ENCODE measurements at places on chromosomes 13 and 19.

DNA sequence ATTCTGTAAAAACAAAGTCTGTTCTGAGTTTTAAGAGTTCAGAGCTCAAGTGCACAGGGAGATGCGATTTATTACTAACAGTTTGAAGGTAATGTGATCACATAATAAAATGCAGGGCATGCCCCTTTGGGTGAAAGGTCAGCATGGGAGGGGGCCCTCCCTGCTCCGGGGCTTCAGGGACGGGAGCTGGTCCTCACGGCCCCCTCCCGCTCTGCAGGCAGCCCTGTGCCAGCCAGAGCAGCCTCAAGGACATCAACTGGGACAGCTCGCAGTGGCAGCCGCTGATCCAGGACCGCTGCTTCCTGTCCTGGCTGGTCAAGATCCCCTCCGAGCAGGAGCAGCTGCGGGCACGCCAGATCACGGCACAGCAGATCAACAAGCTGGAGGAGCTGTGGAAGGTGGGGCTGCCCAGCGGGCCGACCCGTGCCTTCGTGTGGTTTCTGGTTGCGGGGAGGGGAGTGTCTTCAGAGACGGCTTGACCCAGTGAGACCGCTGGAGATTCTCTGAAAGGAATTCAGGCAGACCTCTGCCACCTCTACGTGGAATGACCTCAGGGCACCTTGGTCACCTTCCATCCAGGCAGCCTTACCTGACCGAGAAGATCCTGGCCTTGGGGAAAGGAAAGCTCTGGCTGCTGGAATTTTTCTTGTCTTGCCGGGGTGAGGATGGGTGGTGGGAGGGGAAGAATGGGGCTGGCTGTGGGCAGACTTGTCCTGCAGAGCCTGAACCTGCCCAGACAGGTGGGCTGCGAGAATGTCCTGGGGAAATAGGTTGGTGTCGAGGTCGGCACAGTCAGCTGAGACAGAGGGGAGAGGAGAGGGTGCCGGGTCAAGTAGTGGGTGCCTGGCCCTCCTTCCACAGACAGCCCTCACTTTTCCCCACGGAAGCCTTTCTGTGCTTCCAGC lies 19.0 kb downstream of the UPF1 start:
- no peak for DNase-seq
- no peaks in the 10 kb centered on the region for H3K27me3 ChIP-seq
- H3K36me3 ChIP-seq, result peaks cover 78% of the 10 kb centered on the region
- H3K27ac ChIP-seq, result peak overlapping the region; percentile 81
- peaks cover 53% of the 10 kb centered on the region for H3K4me1 ChIP-seq

- no peaks in the 10 kb centered on the region for H3K27me3 ChIP-seq
- DNase-seq, result no peak
- no peak overlapping the region for H3K4me3 ChIP-seq
Measured at GRCh38 chr13:47418206-47418920, 521.5 kb upstream of the HTR2A start.

DNA sequence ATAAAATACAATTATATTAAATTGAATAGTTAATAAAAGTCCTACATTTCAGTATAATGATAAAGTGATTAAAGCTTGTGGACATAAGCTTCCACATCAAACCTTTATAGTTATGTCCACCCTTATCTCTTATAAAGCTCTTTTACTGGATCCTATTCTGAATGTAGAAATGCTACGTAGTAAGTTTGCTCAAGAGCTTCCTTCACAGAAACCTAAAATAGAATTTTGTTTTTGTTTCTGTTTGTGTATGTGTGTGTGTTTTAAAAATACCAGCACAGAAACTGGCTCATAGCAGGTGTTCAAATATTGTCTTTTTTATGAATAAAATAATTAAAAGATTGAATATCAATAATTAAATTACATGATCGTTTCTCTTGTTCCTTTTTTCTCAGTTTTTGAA lies 21.0 kb upstream of the UFM1 start:
- no peak for DNase-seq
- no peak overlapping the region for H3K4me3 ChIP-seq
- H3K27ac ChIP-seq, result no peak overlapping the region
- H3K27me3 ChIP-seq, result no peaks in the 10 kb centered on the region
- no peaks in the 10 kb centered on the region for H3K36me3 ChIP-seq
- no peaks in the 10 kb centered on the region for H3K4me1 ChIP-seq

- H3K4me1 ChIP-seq, result peaks cover 9% of the 10 kb centered on the region
- H3K4me3 ChIP-seq, result no peak overlapping the region
- no peak for DNase-seq
- H3K27me3 ChIP-seq, result no peaks in the 10 kb centered on the region
- H3K27ac ChIP-seq, result no peak overlapping the region
Measured at GRCh38 chr19:2887391-2887914, 13.3 kb upstream of the ZNF57 start.

GRCh38 chr19:56080669-56081401 lies 40.3 kb downstream of the ZNF787 start:
- H3K27ac ChIP-seq, result peak overlapping the region; percentile 49
- no peaks in the 10 kb centered on the region for H3K36me3 ChIP-seq
- peaks cover 12% of the 10 kb centered on the region for H3K4me1 ChIP-seq
- H3K27me3 ChIP-seq, result no peaks in the 10 kb centered on the region

GRCh38 chr19:28419312-28419711 lies 793.6 kb downstream of the UQCRFS1 start:
- DNase-seq, result no peak
- H3K4me3 ChIP-seq, result no peak overlapping the region
- no peaks in the 10 kb centered on the region for H3K4me1 ChIP-seq
- H3K27me3 ChIP-seq, result no peaks in the 10 kb centered on the region
- no peaks in the 10 kb centered on the region for H3K36me3 ChIP-seq

- peak overlapping the region; percentile 73 for H3K4me3 ChIP-seq
- no peak for DNase-seq
- peak overlapping the region; percentile 73 for H3K27ac ChIP-seq
- no peaks in the 10 kb centered on the region for H3K27me3 ChIP-seq
Measured at GRCh38 chr13:50080203-50080910, 65.1 kb downstream of the KCNRG start.

All from lower lobe of right lung (tissue), 2 donors.